ENCODE measurements at places on chromosomes 16 and 17.

- no peak for DNase-seq
Observed at GRCh38 chr16:55452996-55453395, 26.0 kb upstream of the MMP2 start.

DNA sequence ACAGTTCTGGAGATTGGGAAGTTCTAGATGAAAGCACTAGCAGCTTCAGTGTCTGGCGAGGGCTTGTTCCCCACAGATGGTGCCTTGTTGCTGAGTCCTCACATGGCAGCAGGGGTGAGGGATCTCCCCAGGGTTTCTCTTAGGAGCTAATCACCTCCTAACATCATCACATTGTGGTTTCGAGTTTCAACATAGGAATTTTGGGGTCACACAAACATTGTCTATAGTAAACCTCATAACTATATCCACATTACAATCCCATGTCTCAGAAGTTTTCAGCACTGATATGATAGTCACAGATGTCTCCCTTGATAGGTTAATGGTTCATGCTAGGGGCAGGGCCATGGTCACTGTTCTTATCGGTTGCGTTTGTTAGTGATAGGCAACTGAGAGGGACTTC is 13.8 kb downstream of the CLUAP1 start:
- DNase-seq: no peak

DNA sequence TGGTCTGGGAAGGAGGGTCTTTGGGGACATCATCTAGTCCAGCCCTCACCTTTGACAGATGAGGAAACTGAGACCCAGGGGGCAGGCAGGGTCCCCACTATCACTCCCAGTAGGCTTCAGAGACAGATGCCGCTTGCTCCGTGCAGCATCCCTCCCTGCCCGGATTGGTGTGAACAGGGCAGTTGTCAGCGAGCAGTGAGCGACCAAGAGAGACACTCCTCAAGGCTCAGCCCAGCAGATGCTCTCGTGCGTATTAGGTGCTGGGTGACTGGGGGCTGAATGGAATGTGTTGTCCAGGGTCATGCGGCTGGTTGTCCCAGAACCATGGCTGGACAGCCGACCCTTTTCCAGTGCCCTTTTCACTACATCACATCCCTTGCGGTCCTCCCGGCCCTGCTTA is 49.0 kb downstream of the MPRIP start:
- DNase-seq: no peak

DNA sequence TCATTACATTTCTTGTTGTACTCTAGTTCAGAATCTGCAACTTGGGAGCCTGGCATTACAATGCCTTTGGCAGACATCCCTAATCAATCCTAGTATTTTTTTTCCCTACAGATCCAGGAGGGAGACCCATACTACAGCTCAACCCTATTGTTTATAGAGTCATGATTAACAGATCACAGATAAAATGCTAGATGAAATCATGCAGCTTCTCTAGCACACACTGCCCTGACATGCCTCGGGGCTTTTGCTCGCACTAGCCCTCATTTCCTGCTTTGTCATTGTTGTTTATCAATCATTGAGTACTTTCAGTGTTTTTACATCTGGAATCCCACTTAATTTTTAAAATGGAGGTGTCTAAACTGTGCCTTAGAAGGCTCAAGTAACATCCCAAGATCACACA is 412.5 kb downstream of the CA10 start:
- no peak for DNase-seq

DNA sequence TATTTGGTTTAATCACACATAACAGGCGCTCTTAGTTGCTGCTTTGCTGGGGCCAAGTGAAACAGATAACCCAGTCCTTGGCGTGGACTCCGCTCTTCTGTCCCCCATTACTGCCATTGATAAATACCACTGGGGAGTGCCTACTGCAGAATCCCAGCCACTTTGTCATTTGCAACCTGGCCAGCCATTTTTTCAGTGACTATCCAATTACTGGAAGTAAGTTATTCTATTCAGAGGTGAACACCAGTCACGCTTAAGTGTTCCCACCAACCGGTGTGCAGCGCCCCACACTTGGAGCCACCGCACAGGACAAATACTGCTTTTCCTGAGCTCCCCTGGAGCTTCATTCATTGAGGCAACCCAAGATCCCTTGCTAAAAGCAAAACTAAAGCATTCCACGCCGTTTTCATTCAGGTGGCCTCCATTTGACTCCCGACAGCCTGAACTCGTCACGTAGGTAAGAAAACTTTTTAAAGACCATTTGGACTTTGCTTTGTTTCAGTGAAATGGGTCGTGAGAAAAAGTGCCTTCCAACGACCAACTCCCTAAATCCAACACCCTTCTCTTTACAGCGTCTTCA is 1.8 kb downstream of the USP7 start:
- DNase-seq: no peak

DNA sequence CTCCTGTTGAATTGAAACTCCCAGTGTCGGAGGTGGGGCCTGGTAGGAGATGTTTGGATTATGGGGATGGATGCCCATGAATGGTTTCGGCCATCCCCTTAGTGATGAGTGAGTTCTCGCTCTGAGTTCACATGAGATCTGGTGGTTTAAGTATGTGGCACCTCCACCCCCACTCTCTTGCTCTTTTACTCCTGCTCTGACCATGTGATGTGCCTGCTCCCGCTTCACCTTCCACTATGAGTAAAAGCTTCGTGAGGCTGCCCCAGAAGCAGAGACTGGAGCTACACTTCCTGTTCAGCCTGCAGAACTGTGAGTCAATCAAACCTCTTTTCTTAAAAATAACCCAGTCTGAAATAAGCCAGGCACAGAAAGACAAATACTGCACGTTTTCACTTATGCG is 512.4 kb downstream of the HS3ST4 start:
- DNase-seq: no peak

DNA sequence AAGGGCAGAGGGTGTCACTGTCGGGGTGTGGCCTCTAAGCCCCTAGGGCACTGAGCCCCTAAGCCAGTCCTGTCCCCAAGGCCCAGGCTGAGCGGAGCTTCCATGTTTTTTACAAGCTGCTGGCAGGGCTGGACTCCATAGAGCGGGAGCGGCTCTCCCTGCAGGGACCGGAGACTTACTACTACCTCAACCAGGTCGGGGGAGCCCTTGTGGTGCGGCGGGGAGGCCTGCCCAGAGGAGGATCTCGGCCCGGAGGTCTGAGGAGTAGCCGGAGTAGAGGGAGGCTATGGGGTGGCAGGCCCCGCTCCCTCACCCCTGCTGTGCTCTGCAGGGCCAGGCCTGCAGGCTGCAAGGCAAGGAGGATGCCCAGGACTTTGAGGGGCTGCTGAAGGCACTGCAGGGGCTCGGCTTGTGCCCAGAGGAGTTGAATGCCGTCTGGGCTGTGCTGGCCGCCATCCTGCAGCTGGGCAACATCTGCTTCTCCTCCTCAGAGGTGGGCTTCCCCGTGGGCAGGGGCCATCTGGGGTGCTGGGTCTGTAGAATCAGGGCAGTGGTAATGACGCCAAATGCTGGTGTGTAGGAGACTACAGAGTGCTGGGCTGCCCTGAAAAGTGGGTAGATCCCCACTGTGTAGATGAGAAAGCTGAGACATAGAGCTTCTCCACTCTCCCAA is 4.9 kb downstream of the MYO15B start:
- DNase-seq: no peak

- DNase-seq: no peak
Observed at GRCh38 chr16:12255919-12256665, 279.6 kb downstream of the SNX29 start.

- DNase-seq: no peak
Observed at GRCh38 chr16:16027728-16028310, 78.4 kb downstream of the ABCC1 start.

DNA sequence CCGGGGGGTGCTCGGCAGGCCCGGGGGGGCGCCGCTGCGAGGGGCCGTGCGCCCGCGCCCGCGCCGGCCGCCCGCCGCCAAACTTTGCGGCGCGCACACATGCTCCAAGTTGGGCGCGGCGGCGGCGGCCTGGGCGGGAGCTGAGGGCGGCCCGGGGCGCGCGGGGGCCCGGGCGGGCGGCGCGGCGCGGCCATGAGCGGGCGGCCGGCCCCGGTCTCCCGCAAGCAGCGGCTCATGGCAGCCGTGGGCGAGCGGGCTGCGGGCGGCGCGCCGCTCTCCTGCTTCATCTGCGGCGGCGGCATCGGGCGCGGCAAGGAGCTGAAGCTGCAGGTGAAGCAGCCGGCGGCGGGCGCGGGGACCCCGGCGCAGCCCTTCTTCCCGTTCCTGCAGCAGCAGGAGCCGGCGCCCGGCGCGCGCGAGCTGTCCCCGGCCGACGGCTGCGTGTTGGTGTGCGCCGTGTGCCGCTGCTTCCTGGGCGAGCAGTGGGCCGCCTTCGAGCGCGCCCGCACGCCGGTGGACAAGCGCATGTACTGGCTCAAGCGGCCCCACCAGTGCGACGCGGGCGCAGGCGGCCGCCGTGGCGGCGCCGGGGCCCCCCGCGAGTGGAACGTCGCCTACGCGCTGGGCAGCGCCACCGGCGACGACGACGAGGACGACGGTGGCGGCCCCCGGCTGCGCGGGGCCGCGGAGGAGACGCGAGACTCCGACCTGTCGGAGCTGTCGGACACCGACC is 57.2 kb upstream of the CIBAR2 start:
- DNase-seq: no peak

GRCh38 chr16:57699899-57700298 is 5.3 kb downstream of the DRC7 start:
- no peak for DNase-seq

GRCh38 chr16:2720064-2720457 is at the start of gene PRSS27:
Gene PRSS27 (minus strand): TSS chr16:2720224. CDS start chr16:2720160, 64 bp downstream.
- no peak for DNase-seq

DNA sequence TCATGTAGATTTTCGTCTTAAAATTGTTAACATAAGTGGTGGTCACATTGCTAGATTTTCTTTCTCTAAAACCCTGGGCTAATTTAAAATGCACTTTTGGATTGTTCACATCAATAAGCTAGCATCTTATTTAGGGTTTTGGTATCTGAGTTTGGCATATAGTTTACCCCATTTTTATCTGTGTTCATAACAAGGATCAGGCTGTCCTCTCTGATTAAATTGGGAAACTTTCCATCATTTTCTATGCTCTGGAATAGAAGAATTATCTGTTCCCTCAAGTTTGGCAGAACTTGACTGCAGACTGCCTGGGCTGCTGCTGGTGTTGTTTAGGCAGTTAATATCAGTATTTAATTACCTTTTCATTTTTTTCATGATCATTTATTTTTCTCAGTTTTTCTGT is 1.8 kb downstream of the SPECC1 start:
- DNase-seq: no peak

DNA sequence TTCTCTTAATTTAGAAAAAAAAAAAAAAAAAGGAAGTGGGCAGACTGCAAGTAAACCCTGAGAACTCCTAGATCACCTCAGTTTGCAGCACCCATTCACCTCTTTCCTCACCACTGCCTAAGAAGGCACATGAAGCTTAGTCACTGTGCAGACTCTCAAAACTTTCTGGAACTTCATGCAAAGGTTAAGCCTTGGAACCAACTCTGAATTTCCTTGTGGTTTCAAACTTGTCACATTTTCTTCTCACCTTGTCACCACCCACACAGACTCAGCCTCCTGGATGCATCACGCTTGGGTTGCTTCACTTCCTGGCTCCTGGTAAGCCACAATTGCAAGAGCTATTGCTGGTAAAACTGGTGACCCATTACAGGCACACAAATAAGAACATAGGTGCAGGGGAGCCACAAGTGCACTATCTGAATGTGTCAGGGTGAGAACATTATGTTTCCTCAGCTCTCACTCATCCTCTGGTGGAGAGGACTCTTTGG is 15.0 kb upstream of the CPD start:
- no peak for DNase-seq

DNA sequence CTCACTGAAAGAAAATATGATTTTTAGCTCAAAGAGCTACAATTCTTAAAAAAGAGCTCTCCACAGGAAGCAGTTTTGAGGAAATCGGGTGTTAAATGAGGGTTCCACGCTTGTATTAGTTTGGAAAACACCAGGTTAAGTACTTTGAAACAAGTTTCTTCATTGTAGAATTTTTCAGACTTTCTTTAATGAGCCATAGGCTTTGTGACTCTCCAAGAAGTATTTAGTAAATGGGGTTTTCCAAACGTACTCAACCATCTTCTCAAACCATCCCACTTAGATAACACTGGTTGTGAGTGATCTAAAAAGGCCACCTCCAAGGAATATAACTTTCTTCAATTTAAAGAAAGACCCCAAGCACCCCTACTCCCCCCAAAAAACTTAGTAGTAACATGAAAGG is 2.7 kb downstream of the ULK2 start:
- DNase-seq: no peak

DNA sequence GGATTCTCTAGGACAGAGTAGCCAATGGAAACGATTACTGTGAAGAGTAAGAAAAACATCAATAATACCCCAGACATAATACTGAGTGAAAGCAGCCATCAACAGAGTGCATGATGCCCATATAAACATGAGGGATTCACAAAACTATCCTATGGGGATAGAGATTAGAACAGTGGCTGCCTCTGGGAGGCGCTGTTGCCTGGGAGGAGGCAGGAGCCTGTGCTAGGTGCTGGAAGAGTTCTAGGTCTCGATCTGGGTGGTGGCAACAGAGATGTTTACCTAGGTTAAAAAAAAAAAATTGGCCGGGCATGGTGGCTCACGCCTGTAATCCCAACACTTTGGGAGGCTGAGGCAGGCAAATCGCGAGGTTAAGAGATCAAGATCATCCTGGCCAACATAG is 7.9 kb downstream of the FA2H start:
- DNase-seq: no peak

GRCh38 chr16:21175397-21175796 is 16.9 kb downstream of the LDAF1 start:
- no peak for DNase-seq

DNA sequence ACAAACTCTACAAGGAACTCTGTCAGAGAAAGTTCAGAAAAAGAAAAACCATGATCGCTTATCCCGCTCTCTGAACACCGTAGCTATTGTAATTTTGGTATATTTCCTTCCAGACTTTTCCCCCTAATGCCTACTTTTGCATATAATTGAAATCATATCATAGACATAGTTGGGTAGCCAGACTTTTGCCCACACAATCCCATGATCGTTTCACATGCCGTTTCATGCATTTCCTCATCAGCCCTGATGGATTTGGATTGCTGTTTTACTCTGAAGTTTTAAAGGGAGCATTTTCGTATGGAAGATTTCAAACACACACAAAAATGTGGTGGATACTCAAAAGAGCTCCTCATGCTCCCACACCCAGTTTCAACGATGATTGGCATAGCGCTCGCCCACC is 31.3 kb downstream of the COX4I1 start:
- no peak for DNase-seq

GRCh38 chr17:54967621-54968261 is 713 bp downstream of the COX11 start:
- DNase-seq: no peak

GRCh38 chr17:2337544-2338314 is 428 bp downstream of the SGSM2 start:
- no peak for DNase-seq

GRCh38 chr17:18141210-18141803 is 32.8 kb downstream of the MYO15A start:
- DNase-seq: no peak

- no peak for DNase-seq
Observed at GRCh38 chr16:54326266-54326662, 39.7 kb upstream of the IRX3 start.
